GM23248 (cell line): ENCODE measurements at places on chromosomes 5 and 9.

DNA sequence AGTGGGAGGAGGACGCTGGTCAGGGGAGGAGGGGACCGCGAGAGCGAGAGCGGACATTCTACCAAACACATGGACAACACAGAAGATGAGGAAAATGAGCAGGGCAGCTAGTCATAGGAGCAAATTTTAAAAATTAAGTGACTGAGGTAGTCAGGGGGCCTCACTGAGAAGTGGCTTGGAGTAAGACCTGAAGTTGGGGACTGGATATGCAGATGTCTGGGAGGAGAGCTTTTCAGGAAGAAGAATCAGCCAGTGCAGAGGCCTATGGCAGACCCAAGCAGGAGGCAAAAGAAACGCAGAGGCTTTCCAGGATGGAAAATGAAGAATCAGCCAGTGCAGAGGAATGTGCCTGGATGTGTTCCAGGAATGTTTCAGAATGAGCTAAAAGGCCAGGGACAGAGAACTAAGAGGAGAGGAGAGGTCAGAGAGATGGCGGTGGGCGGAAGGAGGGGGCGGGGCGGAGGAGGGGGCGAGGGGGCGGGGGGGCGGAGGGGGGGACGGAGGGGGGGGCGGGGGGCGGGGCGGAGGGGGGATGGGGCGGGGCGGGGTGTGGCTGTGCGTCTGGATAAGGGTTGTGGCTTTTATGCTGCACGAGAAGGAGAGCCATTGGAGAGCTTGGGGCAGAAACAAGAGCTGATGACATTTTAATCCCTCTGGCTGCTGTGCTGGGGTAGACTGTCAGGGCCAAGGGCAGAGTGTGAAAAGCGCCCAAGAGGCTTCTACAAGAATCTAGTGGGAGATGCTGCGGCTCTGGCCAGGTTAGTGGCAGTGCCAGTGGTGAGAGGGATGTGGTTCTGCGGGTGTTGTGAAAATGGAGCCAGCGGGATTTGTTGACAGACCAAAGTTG, 129.6 kb downstream of the KCNIP1 start:
- peak; percentile 82 for DNase-seq

DNA sequence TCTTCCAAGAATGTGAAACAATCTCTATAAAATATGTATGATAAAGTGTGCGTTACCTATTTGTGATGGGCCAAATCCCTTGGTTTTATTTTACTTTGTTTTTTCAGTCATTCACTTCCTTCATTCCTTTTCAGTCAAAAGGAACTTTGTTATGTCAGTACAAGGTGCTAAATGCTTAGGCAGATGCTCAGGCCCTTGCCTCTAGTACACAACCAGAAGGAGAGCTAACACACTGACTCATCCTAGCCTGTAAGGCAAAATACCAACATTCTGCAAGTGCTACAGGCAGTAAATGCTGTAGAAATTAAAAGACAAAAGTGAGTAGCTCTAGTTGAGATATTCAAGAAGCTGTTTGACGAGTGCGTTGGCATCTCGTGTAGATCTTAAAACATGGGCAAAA, 49.4 kb downstream of the TRPM6 start:
- peak; percentile 10 for DNase-seq

DNA sequence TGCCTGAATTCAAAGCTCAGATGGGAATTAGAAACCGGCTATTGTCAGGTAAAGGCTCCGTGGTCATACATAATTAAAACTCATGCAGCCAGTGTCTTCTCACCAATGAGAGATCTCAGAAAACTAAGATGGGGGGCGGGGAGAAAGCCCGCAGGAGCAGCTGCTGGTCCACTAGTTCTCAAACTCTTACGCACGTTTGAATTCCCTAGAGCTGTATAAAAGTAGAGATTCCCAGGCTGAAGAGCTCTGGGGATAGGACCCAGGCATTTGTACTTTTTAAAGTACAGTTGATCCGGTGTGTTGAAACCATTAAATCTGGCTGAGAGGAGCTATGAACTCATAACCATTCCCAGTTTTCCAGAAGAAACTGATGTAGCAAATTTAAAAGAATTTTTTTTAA, 68.5 kb downstream of the FRMD3 start:
- no peak for DNase-seq

- DNase-seq: peak; percentile 71
Observed at GRCh38 chr9:130938652-130939404, at the start of gene FIBCD1. TSS of gene FIBCD1 (minus strand) at chr9:130939247. CDS start at chr9:130938607, 640 bp downstream.

GRCh38 chr5:106106384-106106783, 1564.4 kb downstream of the EFNA5 start:
- no peak for DNase-seq

GRCh38 chr5:33260098-33260497, 180.7 kb upstream of the TARS1 start:
- DNase-seq: peak; percentile 70

DNA sequence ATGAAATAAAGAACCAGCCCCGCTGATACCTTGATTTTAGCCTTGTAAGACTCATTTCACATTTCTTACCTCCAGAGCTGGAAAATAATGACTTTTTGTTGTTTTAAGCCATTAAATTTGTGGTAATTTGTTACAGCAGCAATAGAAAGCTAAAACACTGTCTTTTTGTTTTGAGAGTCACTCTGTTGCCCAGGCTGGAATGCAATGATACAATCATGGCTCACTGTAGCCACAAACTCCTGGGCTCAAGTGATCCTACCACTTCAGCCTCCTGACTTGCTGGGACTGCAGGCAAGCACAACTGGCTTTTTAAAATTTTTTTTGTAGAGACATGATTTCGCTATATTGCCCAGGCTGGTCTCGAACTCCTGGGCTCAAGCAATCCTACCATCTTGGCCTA, 34.7 kb upstream of the MYO10 start:
- peak; percentile 60 for DNase-seq

DNA sequence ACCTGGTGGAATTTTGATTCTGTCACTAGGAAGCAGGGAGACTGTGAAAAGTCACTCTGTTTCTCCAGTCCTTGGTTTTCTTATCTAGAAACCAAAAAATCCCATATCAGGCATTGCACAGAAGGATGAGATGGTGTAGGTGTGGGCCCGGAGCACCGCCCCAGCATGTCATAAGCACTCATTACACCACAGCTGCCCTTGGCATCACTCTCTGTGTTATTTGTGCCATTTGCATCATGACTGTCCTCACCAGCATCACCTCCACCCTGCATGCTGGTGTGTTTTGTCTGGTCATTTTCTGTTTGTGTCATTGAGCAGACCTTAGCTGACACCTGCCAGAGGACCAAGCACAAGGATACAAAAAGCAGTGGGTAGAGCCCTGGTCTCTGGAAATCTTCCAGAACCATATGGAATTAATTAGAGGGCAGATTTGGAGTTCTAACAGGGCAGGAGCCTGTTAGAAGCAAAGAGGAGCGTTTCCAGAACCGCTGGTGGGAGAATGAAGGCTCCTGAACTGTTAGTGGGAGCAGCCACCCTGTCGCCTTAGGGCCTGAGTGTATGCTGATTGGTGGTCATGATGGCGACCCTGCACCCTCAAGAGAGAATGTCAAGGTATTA, 99.3 kb downstream of the AMBP start:
- DNase-seq: peak; percentile 27

- DNase-seq: peak; percentile 31
Observed at GRCh38 chr5:13606051-13606450, 338.4 kb downstream of the DNAH5 start.

GRCh38 chr9:135306699-135307098, 172.9 kb upstream of the PPP1R26 start:
- DNase-seq: no peak

GRCh38 chr5:57478826-57479225, 3.8 kb downstream of the ACTBL2 start:
- DNase-seq: peak; percentile 36

GRCh38 chr5:127634007-127634406, 14.9 kb upstream of the CTXN3 start:
- no peak for DNase-seq

DNA sequence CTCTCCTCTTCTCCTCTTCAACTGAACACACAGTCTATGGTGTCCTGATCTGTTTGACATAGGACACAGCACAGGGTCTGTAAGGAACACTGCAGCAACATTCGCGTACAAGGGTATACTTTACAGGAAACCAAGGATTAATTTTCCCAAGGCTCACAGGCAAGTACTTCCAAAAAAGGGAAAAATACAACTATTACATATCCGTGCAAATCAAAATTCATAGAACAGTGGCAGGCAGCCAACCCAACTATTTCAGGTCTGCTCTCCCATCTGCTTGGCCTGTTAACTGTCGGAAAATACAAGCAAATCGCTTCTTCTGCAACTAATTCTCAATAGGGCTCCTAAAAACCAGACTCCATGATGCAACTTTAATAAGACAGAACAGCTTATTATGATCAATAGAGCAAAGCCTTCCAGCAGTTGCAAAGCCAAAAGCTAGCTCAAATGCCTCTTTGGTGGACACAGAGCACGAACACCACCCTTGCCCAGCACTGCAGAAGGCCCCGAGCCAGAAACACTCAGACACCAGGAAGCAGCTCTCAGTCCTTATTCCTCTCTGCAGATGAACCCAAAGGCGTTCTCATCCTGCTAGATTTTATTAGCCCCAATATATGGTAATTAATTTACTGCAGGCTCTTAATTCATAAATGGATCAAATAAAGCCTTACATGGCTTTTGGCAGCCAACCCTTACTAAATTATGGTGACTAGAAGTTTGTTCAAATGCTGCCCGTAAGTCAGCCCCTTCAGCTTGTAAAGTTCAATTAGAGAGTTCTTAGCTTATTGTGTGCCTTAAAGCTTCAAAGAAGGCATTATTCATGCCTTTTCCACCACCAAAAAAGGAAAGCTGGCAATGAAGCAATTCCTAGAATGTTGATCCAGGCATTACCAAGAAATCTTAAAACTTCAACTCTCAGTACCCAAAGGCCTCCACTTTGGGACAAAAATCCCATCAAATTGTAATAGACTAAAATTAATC, 68.8 kb downstream of the ZNF608 start:
- no peak for DNase-seq

GRCh38 chr5:27568811-27569210, 530.4 kb upstream of the CDH9 start:
- no peak for DNase-seq

GRCh38 chr9:127927201-127927987, 3.2 kb downstream of the PIP5KL1 start:
- no peak for DNase-seq

DNA sequence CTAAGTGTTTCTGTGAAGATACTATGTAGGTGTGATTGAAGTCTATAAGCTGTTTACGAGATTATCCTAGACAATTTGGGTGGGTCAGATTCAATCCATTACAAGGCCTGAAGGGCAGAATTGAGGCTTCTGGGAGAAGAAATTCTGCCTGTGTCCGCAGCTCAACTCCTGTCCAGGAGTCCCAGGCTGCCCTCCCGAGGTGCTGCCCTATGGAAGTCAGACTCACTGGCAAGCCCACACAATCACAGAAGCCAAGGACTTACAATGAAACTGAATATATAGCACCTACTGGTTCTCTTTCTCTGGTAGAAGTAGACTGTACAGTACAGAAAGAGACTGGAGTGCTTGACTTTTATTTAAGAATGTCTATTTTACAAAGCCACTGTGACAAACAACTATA, 74.5 kb downstream of the EPB41L4A start:
- DNase-seq: no peak

GRCh38 chr5:112002376-112002775, 245.4 kb upstream of the NREP start:
- DNase-seq: peak; percentile 28

GRCh38 chr5:140182075-140182711, 7.2 kb downstream of the CYSTM1 start:
- DNase-seq: peak; percentile 89

GRCh38 chr5:79021753-79022152, 36.6 kb upstream of the ARSB start:
- DNase-seq: no peak

- DNase-seq: peak; percentile 17
Observed at GRCh38 chr5:57327561-57328367, 153.9 kb downstream of the GPBP1 start.

DNA sequence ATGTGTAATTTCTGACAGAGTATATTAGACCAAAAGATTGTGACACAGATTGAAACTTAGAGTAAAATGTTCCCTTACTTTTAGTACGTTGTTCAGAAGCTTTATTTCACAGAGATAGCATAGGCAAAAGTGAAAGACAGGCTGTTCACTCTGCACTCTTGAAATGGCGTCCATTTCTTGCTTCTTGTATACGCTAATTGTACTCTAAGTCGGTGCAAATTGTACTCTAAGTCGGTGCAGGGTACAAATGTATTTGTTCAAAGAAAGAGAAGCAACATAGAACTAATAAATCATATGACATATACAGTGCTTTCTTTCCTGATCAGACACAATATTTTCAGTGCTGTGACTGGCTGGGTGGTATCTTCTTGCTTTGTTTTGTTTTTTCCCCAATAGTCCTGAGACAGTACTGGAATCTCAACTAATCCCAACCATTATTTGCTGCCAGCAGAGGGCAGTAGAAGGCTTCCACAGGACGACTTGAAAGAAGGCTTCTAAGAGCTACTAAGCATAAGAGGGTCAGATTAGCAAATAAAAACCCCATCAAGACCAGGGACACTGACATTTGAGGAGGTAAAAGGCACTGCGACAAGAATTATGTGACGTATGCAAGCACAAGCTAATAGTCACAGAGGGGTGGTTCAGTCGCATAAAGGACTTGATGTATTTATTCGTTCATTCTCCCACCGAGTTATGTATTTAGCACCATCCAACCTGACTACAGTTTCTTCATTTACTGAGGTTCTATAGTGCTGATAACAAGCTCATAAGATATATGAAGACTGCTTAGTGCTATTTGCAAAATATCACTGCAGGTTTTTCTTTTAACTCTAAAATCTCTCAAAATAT, 831.8 kb downstream of the TAF11L14 start:
- DNase-seq: peak; percentile 63

- DNase-seq: peak; percentile 81
Observed at GRCh38 chr9:133406480-133407307, 11.1 kb downstream of the REXO4 start.

GRCh38 chr5:143757116-143757515, 54.8 kb upstream of the HMHB1 start:
- DNase-seq: peak; percentile 38

DNA sequence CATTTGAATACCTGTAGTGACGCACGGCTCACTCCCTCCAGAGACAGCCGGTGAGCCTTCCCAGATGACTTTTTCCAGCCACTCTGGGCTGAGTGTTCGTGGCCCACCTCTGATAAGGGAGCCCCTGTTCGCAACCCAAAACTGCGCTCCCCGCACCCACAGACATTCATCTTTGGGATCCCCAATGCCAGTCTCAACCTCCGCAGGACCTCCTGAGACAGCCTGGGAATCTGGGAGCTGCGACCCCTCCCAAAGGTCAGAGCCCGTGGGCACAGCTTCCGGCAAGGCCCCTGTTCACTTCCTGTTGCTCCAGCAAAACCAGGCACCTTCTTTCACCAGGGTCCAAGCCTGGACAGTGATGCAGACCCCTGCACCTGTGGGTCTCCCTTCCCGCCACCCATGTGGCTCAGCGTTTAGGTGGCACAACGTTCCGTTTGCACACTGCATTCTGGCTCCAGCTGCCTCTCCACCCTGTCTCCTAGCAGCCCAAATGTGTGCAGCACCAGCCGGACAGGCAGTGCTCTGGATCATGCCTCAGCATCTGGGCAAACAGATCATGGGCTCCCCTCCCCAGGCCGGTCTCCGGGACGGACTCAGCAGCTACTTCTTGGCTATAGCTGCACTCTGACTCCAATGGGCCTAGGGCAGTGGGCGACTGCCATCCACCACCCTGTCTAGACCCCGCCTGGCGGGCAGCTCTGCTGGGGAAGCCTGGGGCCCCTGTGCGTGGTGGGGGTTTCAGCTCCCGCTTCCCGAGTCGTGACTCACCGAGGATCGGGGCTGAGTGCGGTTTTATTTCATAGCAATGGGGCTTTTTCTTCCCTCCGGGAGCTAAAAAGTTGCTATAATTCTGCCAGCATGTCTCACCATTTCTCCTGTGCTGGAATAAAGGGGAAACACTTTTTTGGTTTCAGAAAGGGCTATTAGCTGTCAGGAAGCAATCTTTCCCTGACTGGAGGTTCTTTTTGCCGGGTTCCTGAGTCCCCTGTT, 156.0 kb downstream of the OLFM1 start:
- no peak for DNase-seq

GRCh38 chr5:17359451-17360011, 138.5 kb upstream of the TAF11L2 start:
- peak; percentile 88 for DNase-seq
